Cardiac septum (tissue), 1 donor: ENCODE measurements at places on chromosomes 5 and 9. TPM values are rescaled to one million over a fixed set of nuclear protein-coding genes. Genes with fewer than 3 reads are reported as not detected.

LCN9 gene
- not detected for total RNA-seq

GRCh38 chr5:159915904-159916840, at the start of gene ADRA1B:
TSS of gene ADRA1B (plus strand) at chr5:159916482. CDS start at chr5:159916906, 424 bp downstream.
- peak; percentile 84 for DNase-seq

- peak; percentile 76 for DNase-seq
Observed at GRCh38 chr9:127128341-127129072, 6.1 kb upstream of the ANGPTL2 start.

DNA sequence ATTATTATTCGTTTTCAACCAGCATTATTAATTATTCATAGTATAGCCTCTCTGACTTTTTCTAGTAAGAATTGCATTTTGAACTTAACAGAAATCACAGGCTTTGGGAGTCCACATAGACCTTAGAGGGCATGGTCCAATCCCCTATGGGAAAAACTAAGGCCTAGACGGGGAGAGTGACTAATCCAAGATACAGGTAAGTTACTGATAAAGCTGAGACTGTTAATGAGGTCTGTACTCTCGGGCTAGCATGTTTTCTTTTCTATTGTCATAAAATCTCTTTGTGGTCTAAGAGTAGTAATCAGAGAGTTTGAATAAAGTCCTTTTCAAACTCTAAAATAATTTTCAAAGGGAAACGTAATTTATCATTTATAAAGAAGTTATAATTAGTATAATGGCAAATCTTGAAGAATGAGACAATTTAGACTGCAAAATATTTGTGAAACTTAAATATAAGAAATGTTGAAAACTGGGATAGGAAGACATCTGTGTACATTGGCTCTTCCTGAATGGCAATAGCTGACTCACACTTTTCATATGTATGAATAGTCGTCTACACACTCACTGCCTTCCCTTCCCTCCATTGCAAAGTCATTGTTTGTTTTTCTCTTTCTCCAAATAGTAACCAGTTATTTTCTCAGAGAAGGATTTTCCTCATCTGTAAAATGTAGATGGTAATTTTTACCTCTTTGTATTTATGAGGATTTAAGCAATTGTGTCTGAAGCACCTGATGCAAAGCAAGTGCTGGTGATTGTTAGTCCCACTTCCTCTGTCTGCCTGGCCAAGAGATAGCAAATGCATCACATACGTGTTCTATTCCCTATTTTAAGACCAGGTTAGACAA, 207.9 kb upstream of the CD180 start:
- no peak for DNase-seq

SPOUT1 gene
- total RNA-seq: 18.0 TPM

- DNase-seq: no peak
Observed at GRCh38 chr5:60830581-60831127, 13.4 kb downstream of the ELOVL7 start.

PLAC8L1 gene
- total RNA-seq: not detected

NSD1 gene
- total RNA-seq: 53.9 TPM

DNA sequence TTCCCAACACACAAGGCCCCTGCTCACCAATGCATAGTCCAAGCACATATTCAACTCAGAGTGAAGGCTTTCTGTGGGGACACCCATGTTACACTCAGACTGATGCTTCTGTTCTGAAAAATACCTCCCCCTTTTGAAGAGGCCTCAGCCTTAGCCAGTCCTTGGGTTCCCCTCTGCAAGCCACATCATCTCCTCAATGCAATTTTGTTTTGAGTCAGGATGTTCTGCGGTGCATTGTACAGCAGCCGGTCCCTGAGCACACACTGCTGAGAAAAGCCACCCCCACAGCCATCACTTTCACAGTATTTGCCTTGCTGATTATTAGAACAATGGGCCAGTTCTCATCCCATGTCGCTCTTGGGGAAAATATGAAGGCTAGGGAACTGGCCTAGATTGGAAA, 241.2 kb downstream of the FAM114A2 start:
- DNase-seq: no peak

DNA sequence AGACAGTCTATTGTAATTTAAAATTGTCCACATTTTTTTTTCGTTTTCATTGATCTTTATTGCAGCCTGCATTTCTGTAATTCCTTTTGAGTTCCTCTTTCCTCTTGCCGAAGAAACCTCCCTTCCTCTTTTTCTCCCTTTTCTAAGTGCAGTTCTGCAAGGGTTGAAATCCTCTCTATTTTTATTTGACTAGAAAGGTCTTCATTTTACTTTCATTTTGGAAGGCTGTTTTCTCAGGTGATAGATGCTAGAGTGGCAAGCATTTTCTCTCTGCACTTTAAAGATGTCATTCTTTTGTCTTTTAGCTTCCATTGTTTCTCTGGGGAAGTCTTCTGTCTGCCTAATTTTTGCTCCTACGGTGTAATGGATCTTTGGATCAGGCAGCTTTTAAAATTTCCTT, 248.5 kb downstream of the SMARCA2 start:
- no peak for DNase-seq

TMC1 gene
- total RNA-seq: 0.27 TPM

- DNase-seq: no peak
Observed at GRCh38 chr5:135442431-135443160, 4.6 kb downstream of the DCANP1 start.

DNA sequence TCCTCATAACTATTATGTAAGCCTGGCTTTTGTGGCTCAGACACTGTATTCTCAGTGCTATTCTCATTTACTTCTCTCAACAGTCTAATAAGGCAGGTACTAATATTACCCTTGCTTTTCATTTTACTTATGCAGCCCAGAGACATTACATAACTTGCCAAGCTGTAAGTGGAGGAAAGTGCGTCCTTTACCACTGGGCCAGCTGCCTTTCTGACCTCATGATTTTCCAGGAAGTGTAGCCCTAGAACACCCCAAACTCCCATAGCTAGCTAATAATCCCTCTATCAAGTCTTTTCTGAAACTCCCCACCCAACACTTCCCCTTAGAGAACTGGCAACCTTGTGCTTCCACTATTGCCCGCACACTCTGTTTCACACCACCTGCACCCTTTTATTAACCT, 192.9 kb upstream of the HMHB1 start:
- no peak for DNase-seq

GRCh38 chr5:126544087-126544740, 50.8 kb downstream of the ALDH7A1 start:
- no peak for DNase-seq

GABRG2 gene
- total RNA-seq: not detected

DNA sequence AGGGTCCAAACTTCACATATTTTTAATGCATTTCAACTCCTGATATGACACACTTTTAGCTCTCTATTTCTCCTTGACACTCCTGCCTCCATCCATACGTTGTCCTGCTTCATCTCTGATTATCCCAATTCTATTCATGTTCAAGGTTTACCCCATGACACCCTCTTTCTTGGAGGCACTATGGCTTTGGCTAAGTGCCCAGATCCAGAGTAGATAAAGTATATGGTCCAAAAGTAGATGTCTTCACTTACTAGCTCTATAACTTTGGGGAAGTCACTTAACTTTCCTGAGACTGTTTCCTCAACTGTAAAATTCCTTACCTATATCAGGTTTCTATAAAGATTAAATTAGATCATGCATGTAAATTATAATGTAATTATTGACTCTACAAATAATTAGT, 36.1 kb downstream of the SLC22A5 start:
- no peak for DNase-seq

CDX1 gene
- total RNA-seq: 0.16 TPM

GRCh38 chr9:115034801-115035200, 83.2 kb downstream of the TNC start:
- DNase-seq: no peak

- DNase-seq: no peak
Observed at GRCh38 chr9:35856882-35857281, 13.3 kb downstream of the OR13J1 start.
